ENCODE measurements at places on chromosomes 5 and 9.

DNA sequence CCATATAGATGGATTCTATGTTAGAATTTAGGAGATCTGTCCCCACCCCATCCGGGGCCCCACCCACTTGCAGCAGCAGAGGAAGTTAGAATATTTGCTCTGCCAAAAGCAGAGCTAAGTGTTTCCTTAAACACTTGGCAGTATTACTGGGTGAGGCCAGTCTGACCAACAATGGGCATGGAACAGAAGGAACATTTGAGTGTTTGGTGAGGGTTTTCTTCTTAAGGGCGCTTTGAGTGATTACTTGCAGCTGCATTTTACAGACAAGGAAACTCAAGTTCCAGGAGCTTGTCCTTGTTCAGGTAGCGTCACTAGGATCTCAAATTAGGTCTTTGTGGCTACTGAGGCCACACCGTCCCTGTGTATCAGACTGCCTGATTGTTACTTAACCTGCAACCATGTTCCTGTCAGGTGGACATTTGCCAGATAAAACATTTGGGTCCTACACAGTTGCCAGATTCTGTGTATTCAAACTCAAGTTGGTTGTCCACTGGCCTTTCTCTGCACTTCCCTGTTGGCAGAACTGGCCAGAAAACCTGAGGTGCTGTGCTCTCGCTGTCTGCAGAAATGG lies 59.3 kb downstream of the SLC46A2 start:
- H3K27me3 ChIP-seq, result no peaks in the 10 kb centered on the region
- H3K36me3 ChIP-seq, result peaks cover 11% of the 10 kb centered on the region
- H3K4me3 ChIP-seq, result no peak overlapping the region

GRCh38 chr5:88488130-88488529 lies 219.5 kb upstream of the TMEM161B start:
- no peaks in the 10 kb centered on the region for H3K4me1 ChIP-seq
- no peaks in the 10 kb centered on the region for H3K36me3 ChIP-seq
- H3K4me3 ChIP-seq, result no peak overlapping the region
- DNase-seq, result no peak

DNA sequence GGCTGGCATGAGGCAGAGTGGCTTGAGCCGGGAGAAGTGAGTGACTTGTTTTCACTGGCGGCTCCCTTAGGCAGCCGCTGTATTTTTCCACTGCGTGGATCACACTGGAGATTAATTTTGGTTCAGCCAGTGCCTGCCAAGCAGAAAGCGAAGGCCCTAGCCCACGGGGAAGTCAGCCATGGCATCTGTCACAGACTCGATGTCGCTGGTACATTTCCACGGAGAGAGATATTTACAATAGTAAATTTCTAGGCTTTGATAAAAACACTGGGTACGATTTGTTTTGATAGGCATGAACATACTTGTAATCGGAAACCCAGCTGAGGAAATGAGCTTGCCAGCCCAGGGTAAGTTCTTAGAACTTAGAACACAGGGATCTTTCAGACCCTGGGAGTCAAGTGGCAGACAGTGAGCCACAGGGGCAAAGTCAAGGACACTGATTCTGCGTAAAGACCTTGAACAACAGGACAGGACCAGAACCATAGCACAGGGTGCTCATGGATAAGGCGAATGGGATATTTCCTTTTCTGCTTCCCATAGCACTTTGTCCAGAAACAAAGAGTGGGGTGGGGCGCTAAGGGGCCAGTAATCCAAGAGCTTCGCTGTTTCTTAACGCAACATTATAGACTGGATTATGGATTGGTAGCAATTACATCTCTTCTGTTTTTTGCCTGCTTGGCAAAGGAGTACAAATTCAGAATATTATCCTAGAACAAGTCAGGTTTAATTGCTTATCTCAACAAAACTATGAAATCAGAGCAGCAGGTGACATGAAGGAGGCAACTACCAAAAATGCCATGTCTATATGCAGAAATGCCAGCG lies 4.5 kb downstream of the DUSP1 start:
- peak overlapping the region; percentile 98 for H3K27ac ChIP-seq
- H3K4me1 ChIP-seq, result peaks cover 20% of the 10 kb centered on the region
- peak overlapping the region; percentile 2 for H3K4me3 ChIP-seq
- H3K36me3 ChIP-seq, result peaks cover 22% of the 10 kb centered on the region

DNA sequence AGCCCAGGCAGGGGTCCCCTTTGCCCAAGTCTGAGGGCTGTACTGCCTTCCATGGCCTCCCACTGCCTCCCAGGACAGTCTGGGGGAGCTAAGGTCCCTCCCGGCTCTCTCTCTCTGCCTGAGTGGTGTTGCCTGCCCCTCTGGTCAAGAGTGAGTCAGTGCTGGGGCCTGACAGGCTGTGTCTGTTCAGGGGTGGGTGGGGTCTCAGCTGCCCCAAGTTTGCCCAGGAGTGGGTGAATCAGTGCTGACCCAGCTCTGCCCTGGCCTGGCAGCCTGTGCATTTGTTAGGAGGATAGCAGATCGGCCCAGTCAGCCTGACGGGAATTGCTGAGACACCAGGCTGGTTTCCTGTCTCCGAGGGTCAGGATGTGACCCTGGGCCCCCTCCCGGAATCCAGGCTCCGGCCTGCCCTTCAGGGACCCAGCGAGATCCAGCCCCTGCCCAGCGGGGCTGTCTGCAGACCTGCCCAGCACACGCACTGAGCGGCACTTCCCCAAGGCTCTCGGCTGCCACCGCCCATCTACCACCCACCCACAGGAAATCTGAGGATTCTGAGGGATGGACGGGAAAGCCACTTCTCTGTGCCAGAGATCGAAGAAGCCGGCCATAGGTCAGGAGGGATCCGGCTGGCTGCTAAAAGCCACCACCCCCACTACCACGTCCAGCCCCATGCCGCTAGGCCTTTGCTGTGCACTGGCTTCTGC lies 15.9 kb downstream of the ENG start:
- H3K4me3 ChIP-seq, result no peak overlapping the region
- peak; percentile 63 for DNase-seq
- peaks cover 56% of the 10 kb centered on the region for H3K4me1 ChIP-seq
- H3K27me3 ChIP-seq, result no peaks in the 10 kb centered on the region

DNA sequence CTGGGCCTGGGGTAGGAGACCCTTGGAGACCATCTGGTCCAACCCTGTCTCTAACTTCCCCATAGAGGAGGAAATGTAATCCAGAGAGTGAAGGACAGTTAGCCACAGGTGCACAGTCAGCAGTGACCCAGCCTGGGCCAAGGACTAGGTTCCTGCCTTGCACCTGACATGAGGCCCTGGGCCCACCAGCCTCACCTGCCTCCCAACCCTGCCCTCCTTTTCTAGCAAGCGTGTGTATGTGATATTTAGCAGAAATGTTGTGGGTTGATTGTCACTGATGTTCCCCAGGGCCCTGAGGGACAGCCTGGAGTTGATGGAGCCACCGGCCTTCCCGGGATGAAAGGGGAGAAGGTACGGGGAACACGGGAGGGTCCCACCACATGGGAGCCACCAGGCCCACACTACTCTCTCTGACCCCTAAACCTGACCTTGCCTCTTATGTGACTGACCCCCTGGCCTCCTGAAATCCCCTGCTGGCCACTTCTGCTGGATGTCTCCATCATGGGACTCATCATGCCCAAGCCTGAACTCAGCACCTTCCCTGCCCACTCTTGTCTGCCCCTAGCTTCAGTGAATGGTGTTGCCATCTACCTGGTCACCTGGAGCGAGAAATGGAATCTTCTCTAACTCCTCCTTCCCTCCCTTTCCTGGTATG lies 79.2 kb upstream of the TGFBR1 start:
- H3K4me1 ChIP-seq, result no peaks in the 10 kb centered on the region
- no peaks in the 10 kb centered on the region for H3K36me3 ChIP-seq
- H3K27ac ChIP-seq, result no peak overlapping the region
- H3K27me3 ChIP-seq, result no peaks in the 10 kb centered on the region
- no peak for DNase-seq

- DNase-seq, result no peak
- H3K36me3 ChIP-seq, result no peaks in the 10 kb centered on the region
- no peak overlapping the region for H3K4me3 ChIP-seq
- H3K4me1 ChIP-seq, result no peaks in the 10 kb centered on the region
- no peaks in the 10 kb centered on the region for H3K27me3 ChIP-seq
Observed at GRCh38 chr5:57817001-57817453, 334.4 kb upstream of the ACTBL2 start.

DNA sequence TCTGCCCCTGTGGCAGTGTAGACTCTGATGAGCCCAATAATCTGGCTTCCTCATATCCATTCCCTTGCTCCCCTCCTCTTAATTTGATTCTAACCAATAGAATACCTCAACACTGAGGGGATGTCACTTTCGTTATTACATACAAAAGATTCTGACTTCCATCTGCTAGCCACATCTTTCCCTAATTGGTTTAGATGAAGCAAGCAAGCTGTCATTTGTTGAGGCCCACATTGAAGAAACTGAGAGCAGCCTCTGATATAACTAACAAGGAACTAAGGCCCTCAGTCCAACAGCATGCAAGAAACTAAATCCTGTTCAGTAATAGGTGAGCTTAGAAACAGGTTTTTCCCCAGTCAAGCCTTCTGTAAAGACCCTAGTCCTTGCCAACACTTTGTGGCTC lies 5.8 kb downstream of the ADAMTS6 start:
- H3K4me3 ChIP-seq, result no peak overlapping the region
- no peak overlapping the region for H3K27ac ChIP-seq
- no peak for DNase-seq
- no peaks in the 10 kb centered on the region for H3K36me3 ChIP-seq

GRCh38 chr5:173075137-173075843 lies 19.1 kb downstream of the CREBRF start:
- no peaks in the 10 kb centered on the region for H3K4me1 ChIP-seq
- DNase-seq, result no peak
- no peak overlapping the region for H3K4me3 ChIP-seq
- H3K27ac ChIP-seq, result no peak overlapping the region

- H3K27ac ChIP-seq, result peak overlapping the region; percentile 100
- no peaks in the 10 kb centered on the region for H3K4me1 ChIP-seq
- peak overlapping the region; percentile 93 for H3K4me3 ChIP-seq
- H3K36me3 ChIP-seq, result no peaks in the 10 kb centered on the region
Observed at GRCh38 chr5:91383956-91384300, 811 bp upstream of the ARRDC3 start.

DNA sequence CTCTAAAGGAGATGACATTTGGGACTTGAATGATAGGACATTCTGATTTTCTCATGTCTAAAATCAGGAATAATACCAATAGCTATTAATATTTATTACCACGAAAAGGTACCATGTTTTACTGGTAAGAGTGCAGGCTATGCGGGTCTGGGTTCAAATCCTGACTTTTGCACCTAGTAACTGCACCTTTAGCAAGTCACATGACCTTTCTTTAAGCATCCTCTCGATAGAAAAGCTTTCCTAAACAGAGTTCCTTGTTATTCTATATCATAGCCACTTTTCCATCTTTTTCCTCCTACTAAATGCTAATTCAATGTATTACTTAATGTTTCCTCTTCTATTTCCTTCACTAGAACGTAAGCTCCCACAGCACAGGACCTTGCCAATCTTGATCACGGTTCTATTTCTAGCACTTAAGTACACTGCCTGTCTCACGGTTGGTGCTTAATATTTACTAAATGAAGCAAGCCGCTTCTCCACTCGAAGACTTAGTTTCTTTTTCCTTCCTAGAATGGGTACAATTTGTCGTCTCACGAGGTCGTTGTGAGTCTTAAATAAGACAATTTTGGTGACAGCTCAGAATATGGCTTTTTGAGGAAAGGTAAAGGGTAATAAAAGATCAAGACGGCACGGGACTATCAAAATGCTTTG lies 816 bp downstream of the RBM18 start:
- H3K4me1 ChIP-seq, result peaks cover 25% of the 10 kb centered on the region
- DNase-seq, result peak; percentile 15
- peaks cover 7% of the 10 kb centered on the region for H3K36me3 ChIP-seq
- H3K4me3 ChIP-seq, result peak overlapping the region; percentile 98
- no peaks in the 10 kb centered on the region for H3K27me3 ChIP-seq

GRCh38 chr5:107806705-107807104 lies 136.0 kb upstream of the EFNA5 start:
- no peak overlapping the region for H3K4me3 ChIP-seq
- no peaks in the 10 kb centered on the region for H3K27me3 ChIP-seq
- DNase-seq, result no peak
- H3K27ac ChIP-seq, result no peak overlapping the region

DNA sequence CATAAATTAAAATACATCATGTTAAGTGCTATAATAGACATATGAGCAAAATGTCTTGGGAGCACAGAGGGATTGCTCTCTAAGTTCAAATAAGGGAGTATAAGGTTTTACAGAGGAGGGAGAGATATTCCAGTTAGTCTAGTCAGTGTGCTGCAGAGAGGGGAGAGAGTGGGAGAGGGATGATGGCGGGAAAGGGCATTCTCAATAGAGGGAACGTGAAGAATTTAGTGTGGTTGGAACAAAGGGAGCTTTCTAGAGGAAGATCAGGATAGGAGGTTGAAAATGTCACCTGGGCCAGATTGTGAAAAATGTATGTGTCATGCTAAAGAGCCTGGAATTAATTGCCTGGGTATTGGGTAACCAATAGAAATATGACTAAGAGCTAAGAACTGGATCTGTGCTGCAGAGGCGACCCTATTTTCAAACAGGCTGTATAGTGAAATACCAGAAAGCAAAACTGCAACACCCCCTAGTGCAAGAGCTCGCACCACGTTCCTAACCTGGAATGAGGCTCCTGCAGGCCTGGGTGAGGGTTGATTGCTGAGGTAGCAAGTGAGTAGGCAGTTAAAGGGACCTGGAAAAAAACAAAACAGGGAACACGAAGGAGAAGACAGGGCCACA lies 791.8 kb upstream of the C9orf72 start:
- H3K4me3 ChIP-seq, result no peak overlapping the region
- H3K4me1 ChIP-seq, result no peaks in the 10 kb centered on the region
- H3K36me3 ChIP-seq, result no peaks in the 10 kb centered on the region
- no peaks in the 10 kb centered on the region for H3K27me3 ChIP-seq

DNA sequence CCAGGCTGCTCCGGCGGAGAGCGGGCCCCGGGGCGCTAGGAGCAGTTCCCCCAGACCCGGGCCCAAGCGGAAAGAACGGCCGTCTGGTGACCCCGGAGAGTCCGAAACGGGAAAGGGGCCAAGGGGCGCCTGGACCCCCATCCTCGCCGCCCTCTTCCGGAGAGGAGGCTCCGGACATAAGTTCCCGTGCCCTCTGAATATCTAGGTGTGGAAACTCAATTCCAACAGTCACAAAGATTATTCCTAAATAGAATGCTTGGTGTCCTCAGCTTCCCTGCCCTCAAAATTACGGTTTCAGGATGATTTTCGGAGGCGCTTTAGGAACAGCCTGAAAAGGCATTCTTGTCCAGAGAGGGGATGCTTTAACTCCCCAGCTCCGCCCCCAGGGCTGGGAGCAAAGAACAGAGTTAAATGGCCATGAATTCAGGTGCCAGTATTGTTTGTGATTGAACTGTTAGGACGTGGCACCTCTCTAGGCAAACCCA lies 681 bp upstream of the LHFPL2 start:
- H3K4me1 ChIP-seq, result peaks cover 12% of the 10 kb centered on the region
- H3K4me3 ChIP-seq, result peak overlapping the region; percentile 57
- no peak overlapping the region for H3K27ac ChIP-seq
- no peak for DNase-seq
- no peaks in the 10 kb centered on the region for H3K27me3 ChIP-seq
- H3K36me3 ChIP-seq, result no peaks in the 10 kb centered on the region

DNA sequence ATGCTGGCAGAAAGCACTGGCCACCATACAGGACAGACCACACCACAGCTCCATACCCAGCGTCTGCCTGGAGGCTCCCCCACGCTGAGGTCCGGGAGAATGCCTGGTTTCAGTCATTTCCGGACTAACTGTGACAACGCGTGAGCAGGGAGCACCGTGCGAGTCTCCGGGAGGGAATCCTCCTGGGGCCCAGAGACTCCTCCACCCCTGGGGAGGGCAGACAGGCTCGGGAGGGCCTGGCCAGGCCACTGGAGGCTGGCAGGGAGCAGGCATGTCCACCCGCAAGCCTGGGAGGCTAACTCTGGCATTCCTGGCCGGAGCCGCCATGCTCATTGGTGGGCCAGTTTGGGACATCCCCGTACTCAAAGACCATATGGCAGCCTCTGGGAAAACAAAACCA lies 6.5 kb downstream of the BRD3OS start:
- H3K4me1 ChIP-seq, result no peaks in the 10 kb centered on the region
- H3K36me3 ChIP-seq, result peaks cover 3% of the 10 kb centered on the region
- no peak overlapping the region for H3K4me3 ChIP-seq
- no peak overlapping the region for H3K27ac ChIP-seq

Measured in kidney (tissue), 22 donors.